ENCODE measurements at places on chromosomes 4 and X.

DNA sequence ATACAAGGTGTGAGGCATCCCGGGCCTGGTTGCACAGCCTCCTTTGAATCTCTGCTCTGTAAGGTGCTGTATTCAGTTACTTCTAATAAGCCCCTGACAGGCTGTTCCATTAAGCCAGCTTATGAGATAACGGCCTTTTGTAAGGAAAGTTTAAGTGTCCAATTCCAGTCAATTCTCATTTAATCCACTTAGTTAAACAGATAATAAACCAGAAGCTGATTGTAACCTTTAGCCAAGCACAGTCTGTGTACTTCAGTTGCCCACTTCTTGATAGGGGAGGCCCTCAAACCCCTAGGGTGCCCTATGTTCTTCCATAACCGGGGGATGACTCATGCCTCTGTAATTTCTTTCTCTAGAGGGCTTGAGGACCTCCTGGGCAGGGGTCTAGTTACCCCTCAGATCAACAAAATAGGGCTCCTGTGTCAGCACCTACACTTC, 63.4 kb downstream of the RASL11B start:
- no peak for DNase-seq

- no peak for DNase-seq
Measured at GRCh38 chr4:6029254-6029653, 11.0 kb upstream of the C4orf50 start.

- DNase-seq = no peak
Measured at GRCh38 chrX:23937100-23937499, 29.3 kb downstream of the CXorf58 start.

- no peak for DNase-seq
Measured at GRCh38 chrX:150156615-150157014, 206.5 kb upstream of the MAMLD1 start.

DNA sequence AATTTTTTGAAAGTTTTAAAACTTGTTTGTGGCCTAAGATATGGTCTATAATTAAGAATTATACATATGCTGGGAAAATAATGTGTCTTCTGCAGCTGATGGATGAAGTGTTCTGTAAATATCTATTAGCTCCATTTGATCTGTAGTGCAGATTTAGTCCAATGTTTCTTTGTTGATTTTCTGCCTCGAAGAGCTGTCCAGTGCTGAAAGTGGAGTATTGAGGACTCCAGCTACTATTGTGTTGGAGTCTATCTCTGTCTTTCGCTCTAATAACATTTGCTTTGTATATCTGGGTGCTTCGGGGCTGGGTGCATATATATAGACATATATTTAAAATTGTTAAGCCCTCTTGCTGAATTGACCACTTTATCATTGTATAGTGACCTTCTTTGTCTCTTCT, 2127.3 kb downstream of the PCDH7 start:
- DNase-seq = no peak

- no peak for DNase-seq
Measured at GRCh38 chr4:132991111-132991510, 158.0 kb upstream of the PCDH10 start.

- no peak for DNase-seq
Measured at GRCh38 chr4:20528508-20528907, 171.8 kb upstream of the PACRGL start.

DNA sequence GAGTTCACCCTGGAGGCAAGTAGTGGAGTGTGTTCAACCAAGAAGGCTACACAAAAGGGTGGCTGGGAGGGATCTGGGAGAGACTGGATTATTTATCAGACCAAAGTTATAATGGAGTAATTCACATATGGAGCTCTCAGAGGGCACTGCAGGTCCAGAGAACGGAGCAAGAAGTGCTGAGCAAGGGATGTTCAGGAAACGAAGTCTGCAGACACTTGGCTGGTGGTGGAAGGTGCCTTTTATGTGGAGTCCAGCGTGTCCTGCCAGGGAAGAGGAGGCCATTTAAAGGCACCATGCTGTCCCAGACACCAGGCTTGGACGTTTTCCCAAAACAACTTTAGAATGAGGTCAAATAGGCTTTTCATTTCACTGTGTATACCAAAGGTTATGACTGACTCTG, 130.1 kb downstream of the CEP135 start:
- DNase-seq = no peak

DNA sequence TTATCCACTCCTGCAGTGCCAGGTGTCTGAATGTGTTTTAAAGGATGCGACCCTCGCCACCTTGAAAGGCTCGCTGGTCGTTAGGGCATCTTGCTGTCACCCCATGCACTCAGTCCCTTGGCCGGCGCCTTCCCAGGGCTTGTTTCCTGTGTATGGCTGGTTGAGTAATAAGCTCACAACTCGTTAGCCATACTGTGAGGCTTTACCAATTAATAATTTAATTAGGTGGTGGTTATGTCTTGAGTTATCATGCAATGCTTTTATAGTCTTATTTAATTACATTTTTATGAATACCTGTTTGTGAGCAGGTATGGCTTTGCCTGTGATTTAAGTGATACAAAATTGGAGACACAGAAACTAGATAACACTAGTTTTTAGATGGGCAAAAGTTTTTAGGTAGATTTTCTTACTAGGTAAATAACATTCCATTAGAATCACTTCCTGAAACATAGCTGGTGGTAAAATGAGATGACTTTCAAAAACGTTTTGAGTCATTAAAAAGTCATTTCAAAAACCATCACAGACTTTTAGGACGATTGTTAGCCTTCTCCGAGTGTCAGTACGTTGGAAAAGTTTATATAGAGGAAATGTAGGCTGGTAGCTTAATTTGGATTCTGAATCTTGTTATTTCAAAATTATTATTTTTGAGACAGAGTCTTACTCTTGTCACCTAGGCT, 18.2 kb downstream of the PTTG2 start:
- DNase-seq = no peak

- no peak for DNase-seq
Measured at GRCh38 chr4:164012396-164013027, 518.0 kb downstream of the TMA16 start.

DNA sequence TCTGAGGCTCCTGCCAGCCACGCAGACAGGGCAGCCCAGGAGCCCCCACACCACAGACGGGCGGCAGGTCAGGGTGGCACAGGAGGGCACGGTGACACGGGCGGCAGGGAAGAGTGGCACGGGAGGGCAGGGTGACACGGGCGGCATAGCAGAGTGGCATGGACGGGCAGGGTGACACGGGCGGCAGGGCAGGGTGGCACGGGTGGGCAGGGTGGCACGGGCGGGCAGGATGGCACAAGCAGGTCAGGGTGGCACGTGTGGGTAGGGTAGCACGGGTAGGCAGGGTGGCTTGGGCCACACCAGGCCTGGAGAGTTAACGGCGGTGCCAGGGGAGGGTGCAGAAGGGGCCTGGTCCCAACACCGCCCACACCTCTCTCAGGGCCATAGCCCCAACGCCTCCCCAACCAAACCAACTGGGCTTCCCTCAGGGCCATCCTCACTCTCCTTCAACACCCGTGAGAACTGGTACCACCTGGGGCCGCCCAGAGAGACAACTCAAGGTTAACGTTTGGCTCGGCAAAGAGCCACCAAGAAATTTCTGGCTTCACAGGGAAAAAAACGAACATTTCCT, 3.4 kb downstream of the CTBP1 start:
- DNase-seq = no peak

- DNase-seq = no peak
Measured at GRCh38 chr4:136750897-136751296, 781.4 kb downstream of the PCDH18 start.

DNA sequence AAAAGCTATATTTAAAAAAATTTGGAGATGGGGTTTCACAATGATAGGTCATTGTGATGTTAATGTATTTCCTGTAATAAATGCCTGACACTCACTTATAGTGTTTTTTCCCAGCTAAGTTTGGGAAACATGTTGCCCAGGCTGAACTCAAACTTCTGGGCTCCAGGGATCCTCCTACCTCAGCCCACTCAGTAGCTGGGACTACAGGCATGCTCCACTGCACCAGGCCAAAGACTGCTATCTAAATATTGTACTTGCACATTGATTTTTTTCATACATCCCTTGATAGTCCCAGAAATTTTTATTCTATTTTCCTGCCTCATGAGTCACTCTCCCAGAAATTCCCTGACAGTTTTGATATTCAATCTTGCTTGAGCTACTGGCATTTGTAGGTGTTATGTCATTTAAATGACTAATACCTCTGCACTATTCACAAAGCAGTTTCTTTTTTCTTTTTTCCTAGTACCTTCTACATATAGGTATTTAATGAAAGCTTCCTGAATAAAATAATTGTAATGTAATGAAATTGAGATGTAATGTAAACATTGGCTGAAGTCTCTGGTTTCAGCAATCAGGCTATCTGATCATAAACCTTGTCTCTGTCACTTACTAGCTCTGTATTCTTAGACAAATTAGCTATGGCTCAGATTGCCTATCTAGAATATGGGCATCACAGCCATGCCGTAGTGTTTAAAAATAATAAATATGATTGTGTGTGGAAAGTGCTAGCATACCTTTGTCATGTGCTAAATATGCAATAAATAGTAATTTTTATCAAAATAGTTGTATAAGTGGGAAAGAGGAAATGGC, 1973.0 kb upstream of the AGA start:
- no peak for DNase-seq

DNA sequence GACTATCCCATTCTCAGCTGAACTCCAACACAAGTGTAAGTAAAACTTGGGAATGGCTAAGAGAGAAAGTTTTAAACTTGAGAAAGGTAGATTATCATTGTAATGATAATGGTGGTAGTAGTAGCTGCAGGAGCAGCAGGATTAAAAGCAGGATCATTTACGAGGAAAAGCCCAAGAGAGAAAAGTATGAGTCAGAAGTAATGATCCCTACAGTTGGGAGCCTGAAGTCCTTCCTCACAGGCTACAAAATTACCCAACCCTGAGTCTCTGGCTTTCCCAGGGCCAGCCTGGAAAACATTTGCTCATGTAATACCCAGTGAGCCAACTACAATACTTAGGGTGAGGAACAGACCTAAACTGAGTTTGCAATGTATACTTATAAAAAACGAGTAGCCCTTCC, 4.4 kb upstream of the PRDM8 start:
- DNase-seq = no peak

DNA sequence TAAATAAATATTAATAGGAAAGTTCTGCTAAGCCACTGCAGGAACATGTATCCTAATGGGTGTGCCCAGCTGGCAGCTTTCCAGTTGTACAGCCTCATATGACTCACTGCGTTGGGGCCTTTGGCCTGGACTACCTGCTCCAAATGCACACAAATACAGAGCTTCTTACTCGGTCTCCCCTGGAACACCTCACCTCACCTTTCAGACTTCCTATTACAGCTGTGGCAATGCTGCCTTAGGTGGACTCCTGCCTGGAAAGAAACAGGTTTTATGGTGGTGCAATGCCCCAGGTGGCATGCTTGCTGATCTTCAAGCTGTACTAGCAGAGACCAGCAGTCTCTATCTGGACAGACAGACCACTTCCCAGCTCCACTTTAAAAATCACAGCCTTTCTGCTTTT, 85.7 kb upstream of the EXOC1L start:
- DNase-seq = no peak

DNA sequence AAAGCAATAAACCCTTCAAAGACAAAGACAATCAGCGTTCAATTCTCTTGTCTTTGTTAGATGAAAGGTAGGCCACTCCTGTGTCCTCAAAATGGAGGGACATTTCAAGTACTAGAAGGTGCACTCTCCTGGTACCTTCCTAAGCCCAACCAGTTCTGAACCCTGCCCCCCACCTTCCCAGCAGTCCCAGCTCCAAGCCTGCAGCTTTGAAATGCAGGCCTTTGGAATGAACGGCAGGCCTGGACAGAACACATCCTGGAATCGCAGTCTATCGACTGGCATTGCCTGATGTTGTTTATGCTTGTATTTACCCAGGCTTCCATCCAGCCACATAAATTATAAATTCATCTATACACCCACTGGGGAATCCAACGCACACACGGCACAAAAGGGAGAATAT, 47.4 kb downstream of the RASGEF1B start:
- DNase-seq = no peak

DNA sequence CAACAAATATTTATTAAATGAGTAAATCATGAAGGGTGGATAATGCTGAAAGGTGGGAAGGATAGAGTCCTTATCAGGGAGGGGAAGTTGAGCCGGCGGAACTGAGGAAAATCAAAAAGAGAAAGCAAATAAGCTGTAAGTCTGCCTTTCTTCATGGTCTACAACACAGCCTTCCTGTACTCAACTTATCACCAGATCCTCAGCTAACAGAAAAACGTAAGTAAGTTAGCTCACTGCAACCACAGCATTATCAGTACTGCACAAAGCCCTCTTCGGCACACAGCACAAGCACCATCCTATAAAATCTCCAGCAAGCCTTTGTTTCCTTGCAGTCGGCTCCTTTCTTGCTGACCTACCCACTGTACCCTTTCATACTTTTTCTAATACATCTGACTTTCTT, 70.3 kb downstream of the CRMP1 start:
- DNase-seq = no peak

DNA sequence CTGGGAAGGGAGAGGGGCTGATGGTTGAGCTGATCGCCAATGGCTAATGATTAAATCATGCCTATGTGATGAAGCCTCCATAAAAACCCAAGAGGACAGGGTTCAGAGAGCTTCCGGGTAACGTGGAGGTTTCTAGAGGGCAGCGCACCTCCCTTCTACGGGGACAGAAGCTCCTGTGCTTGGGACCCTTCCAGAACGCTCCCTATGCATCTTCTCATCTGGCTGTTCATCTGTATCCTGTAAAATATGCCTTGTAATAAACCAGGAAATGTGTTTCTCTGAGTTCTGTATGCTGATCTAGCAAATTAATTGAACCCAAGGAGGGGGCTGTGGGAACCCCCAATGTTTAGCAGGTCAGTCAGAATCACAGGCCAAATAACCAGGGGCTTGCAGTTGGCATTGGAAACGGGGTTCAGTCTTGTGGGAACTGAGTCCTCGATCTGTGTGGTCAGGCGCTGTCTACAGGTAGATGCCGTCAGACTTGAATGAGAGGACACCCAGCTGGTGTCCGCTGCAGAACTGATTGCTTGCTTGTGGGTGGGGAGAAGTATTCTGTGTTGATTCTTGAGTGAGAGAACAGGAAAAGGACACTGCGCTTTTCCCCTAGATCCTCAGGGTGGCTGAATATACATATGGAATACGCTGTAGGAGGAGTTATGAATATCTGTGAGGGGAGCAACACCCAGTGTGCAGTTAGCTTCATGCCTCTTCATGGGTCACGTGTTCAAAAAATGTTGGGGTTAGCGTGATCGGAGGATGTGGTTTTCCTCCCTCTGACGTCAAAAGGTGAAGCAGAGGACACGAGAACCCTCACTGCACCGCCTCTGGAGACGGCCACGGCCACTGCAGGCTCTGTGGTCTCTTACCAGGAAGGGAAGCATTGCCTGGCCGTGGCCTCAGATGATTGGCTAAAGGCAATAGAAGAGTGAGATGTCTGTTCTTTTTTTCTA, 29.2 kb downstream of the HTT-AS start:
- DNase-seq = no peak

GRCh38 chrX:37060999-37061398, 52.8 kb downstream of the FAM47C start:
- DNase-seq = no peak

DNA sequence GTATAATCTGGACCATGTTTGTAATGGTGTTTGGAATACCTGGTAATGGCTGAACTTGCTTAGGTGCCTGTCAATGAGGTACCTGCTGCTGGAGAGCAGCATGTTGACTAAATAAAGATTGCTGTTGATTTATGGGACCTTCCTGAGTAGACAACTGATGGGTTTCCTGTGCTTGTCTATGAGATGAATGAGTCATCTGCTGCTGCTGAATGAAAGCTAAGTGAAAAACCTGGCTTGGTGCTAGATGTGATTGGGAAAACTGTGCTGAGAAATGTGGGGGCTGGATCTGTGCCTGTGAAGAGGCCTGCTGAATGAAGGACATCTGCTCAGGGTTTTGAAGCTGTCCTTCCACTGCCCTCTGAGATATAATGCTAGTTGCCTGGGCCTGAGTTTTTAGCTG, 69.6 kb downstream of the WNK3 start:
- no peak for DNase-seq

GRCh38 chr4:138833974-138834373, 181.6 kb upstream of the NOCT start:
- DNase-seq = no peak

All from cerebellar nuclear complex (tissue), 1 donor.